ENCODE measurements at places on chromosomes 13 and 19.

- no peak for DNase-seq
Measured at GRCh38 chr13:113125506-113126264, 3.1 kb downstream of the F10 start.

- no peak for DNase-seq
Measured at GRCh38 chr13:40231311-40231710, 435.1 kb downstream of the FOXO1 start.

GRCh38 chr13:111526922-111527321, 206.5 kb downstream of the TEX29 start:
- no peak for DNase-seq

DNA sequence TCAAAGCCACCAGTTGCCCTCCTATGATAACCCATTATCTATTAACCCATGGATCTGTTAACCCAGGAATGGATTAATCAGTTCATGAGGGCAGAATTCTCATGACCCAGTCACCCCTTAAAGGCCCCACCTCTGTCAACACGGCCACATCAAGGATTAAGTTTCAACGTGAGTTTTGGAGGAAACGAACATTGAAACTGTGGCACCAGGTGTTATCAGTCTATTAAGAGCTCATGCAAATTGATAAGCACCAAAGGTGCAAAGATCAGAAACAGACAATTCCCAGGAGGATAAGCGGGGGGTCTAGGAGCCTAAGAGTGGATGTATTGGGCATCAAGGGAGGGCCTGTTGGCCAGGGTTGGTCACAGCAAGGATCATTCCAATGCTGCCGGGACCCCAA, 19.9 kb upstream of the ELAVL1 start:
- no peak for DNase-seq
